Lower lobe of right lung (tissue), 2 donors: ENCODE measurements at places on chromosomes 3 and 15.

GRCh38 chr15:33956397-33956796, 11.9 kb upstream of the CHRM5 start:
- no peaks in the 10 kb centered on the region for H3K36me3 ChIP-seq
- H3K27me3 ChIP-seq: no peaks in the 10 kb centered on the region
- H3K4me1 ChIP-seq: no peaks in the 10 kb centered on the region

GRCh38 chr3:102570511-102570910, 135.7 kb downstream of the ZPLD1 start:
- H3K4me3 ChIP-seq: no peak overlapping the region
- H3K27me3 ChIP-seq: no peaks in the 10 kb centered on the region
- no peak overlapping the region for H3K27ac ChIP-seq
- DNase-seq: no peak

- no peaks in the 10 kb centered on the region for H3K27me3 ChIP-seq
- H3K36me3 ChIP-seq: no peaks in the 10 kb centered on the region
- DNase-seq: no peak
- H3K4me3 ChIP-seq: no peak overlapping the region
- H3K27ac ChIP-seq: peak overlapping the region; percentile 82
- H3K4me1 ChIP-seq: peaks cover 68% of the 10 kb centered on the region
Measured at GRCh38 chr3:195897081-195897852, 11.1 kb downstream of the TNK2 start.

- peaks cover 14% of the 10 kb centered on the region for H3K4me1 ChIP-seq
- H3K27ac ChIP-seq: no peak overlapping the region
- DNase-seq: no peak
- H3K36me3 ChIP-seq: no peaks in the 10 kb centered on the region
Measured at GRCh38 chr3:195555110-195555509, 12.0 kb upstream of the PPP1R2 start.

GRCh38 chr3:195834675-195835583, 23.2 kb upstream of the MUC4 start:
- H3K36me3 ChIP-seq: no peaks in the 10 kb centered on the region
- no peak for DNase-seq
- H3K4me3 ChIP-seq: no peak overlapping the region
- H3K27me3 ChIP-seq: no peaks in the 10 kb centered on the region
- no peaks in the 10 kb centered on the region for H3K4me1 ChIP-seq
